WTC11 (cell line): ENCODE measurements at places on chromosomes 16 and 17. TPM values are rescaled to one million over a fixed set of nuclear protein-coding genes. Genes with fewer than 3 reads are reported as not detected.

Gene NOTUM
- total RNA-seq: 1.2 to 1.9 TPM (median 1.7 TPM) in 3 replicates

Gene OSGIN1
- 0.73 to 1.7 TPM (median 1.1 TPM) in 3 replicates for total RNA-seq

Gene MYCBPAP
- 5.7 to 6.9 TPM (median 6.6 TPM) in 3 replicates for total RNA-seq

Gene KRTAP1-5
- total RNA-seq: not detected in 3 replicates

Gene ABCA10
- 0.14 TPM in 1 of 3 replicates, not detected in the others for total RNA-seq

Gene KCNJ16
- not detected in 3 replicates for total RNA-seq

Gene NOS2
- 0.98 to 1.4 TPM (median 1.4 TPM) in 3 replicates for total RNA-seq

Gene C16orf74
- total RNA-seq: 6.3 to 8.3 TPM (median 7.9 TPM) in 3 replicates

Gene PLD2
- 51.3 to 64.9 TPM (median 52.1 TPM) in 3 replicates for total RNA-seq

Gene TSPAN10
- 1.5 to 3.0 TPM (median 2.4 TPM) in 3 replicates for total RNA-seq

Gene XYLT1
- total RNA-seq: 16.0 to 25.0 TPM (median 20.5 TPM) in 3 replicates

Gene TERB1
- not detected in 3 replicates for total RNA-seq

Gene CFAP97D1
- 0.09 to 0.14 TPM (median 0.13 TPM) in 3 replicates for total RNA-seq

Gene RPTOR
- total RNA-seq: 35.6 to 41.0 TPM (median 36.8 TPM) in 3 replicates
